SK-N-DZ (cell line): ENCODE measurements at places on chromosomes 1 and 21.

DNA sequence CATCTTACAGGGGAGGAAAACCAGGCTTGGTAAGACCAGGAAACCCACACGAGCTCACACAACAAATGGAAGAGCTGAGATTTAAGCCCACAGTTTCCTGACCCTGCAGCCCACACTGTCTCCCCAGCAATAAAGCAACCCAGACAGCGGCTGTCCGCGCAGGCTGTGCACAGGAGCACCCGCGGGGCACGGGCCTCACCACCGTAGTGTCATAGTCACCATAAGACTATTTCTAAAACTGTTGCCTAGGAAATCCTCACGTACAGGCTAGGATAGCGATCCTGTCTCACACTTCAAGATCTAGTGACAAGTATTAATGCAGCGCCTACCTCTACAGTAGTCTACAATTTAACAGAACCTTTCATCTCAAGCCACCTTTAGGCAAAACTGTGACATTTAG is 54.0 kb upstream of the SYT6 start:
- no peak for DNase-seq

GRCh38 chr1:151935154-151935553 is 25.8 kb upstream of the THEM4 start:
- DNase-seq = no peak

- DNase-seq = no peak
Observed at GRCh38 chr1:36324353-36324703, 883 bp upstream of the EVA1B start.

GRCh38 chr1:164583196-164583595 is 24.2 kb downstream of the PBX1 start:
- no peak for DNase-seq

DNA sequence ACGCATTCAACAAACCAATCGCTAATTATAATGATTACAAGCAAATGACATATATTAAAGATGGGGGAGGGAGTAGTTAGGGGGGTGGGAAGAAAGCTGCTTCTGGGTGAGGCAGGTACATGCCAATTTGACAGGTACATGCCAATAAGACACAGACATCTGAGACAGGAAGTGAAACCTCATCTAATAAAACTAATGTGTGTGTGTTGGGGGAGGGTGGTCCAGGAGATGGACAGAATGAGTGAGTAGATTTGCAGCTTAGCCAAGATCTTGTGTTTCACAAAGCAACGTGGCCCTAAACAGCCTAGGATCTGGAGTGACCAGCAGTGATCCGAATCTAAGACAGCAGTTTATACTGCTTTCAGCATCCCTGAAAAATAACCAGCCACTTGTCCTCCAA is 10.8 kb downstream of the CFAP45 start:
- DNase-seq = no peak

DNA sequence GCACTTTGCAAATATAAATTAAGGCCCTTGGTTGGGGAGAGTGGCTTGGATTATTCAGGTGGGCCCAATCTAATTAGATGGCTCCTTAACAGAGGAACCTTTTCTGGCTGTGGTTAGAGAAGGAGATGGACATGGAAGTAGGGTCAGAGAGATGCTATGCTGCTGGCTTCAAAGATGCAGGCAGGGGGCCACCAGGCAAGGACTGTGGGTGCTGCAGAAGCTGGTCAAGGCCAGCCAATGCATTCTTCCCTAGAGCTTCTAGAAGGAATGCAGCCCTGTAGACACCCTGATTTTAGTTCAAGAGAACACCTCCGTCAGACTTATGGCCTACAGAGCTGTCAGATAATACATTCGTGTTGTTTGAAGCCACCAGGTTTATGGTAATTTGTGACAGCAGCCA is 3.7 kb upstream of the TMEM9 start:
- DNase-seq = no peak

- DNase-seq = no peak
Observed at GRCh38 chr1:28141685-28142084, 34.8 kb downstream of the PTAFR start.

GRCh38 chr1:53051676-53052075 is 10.3 kb upstream of the PODN start:
- DNase-seq = no peak

- DNase-seq = peak; percentile 96
Observed at GRCh38 chr1:244970744-244971551, 106.6 kb upstream of the HNRNPU start.

DNA sequence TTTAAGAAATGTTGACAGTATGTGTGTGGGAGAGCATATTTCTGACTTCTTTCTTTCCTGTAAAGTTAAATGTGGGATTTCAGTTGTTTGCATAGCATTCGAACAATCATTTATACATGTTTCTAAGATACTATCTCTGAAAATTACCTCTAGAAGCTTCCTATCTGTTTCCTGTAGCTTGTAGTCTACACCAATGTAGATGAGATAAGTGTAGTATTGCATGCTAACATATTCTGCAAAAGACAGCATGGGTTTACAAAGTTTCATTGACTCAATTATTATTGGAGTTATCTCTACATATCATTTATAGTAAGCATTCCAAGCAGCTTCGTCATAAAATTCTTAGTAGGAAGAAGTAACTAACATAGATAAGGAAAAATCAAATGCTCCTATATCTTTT is 98.9 kb upstream of the DPYD start:
- DNase-seq = no peak

GRCh38 chr1:91795591-91796389 is 90.2 kb downstream of the TGFBR3 start:
- no peak for DNase-seq

- DNase-seq = no peak
Observed at GRCh38 chr1:208120431-208120790, 123.8 kb downstream of the PLXNA2 start.

DNA sequence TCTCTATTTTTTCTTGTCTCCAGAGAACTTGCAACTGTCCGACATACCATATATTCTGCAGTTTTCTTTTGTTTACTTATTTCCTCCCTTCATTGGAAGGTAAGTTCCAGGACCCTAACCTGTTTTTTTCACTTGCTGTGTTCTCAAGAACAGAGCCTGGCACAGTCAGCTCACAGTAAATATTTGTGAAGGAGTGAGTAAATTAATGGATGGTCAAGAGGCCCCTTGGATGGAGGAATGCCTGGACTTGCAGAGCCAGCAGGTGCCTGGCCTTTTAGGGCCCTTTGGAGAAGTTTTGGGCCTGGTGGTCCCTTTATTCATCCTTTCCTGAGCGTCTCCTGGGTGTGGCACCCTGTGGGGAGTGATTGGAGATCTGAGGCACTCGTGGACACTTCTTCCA is 182.1 kb upstream of the POU3F1 start:
- DNase-seq = no peak

- DNase-seq = no peak
Observed at GRCh38 chr1:180151508-180151907, 3.2 kb upstream of the QSOX1 start.

GRCh38 chr1:92859400-92860039 is 27.7 kb downstream of the RPL5 start:
- no peak for DNase-seq

- DNase-seq = no peak
Observed at GRCh38 chr1:56634981-56635380, 10.1 kb upstream of the PRKAA2 start.

- no peak for DNase-seq
Observed at GRCh38 chr1:7299329-7299799, 471.7 kb upstream of the VAMP3 start.

- no peak for DNase-seq
Observed at GRCh38 chr1:119225831-119226230, 85.4 kb upstream of the WARS2 start.

DNA sequence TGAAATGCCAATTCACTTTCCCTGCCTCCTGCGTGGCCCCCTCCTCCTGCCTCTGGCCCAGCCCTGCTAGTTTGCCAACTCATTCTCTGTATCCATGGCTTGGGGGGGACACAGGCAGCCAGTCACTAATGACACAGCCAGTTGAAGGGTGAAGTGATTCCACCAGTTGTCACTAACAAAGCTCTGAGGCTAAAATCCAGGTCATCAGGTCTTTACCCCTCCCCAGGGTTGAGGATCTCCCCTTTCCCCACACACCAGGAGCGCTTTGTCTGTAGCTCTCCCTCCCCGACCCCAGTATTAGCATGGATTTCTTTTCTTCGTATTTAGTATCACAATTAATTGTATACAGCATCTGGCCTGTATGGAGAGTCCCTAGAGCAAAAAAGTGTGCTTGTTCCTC is 394.1 kb downstream of the RRAGC start:
- no peak for DNase-seq

GRCh38 chr1:113793878-113794834 is 18.1 kb downstream of the RSBN1 start:
- DNase-seq = no peak

- no peak for DNase-seq
Observed at GRCh38 chr1:45275054-45275453, 51.6 kb upstream of the HPDL start.

DNA sequence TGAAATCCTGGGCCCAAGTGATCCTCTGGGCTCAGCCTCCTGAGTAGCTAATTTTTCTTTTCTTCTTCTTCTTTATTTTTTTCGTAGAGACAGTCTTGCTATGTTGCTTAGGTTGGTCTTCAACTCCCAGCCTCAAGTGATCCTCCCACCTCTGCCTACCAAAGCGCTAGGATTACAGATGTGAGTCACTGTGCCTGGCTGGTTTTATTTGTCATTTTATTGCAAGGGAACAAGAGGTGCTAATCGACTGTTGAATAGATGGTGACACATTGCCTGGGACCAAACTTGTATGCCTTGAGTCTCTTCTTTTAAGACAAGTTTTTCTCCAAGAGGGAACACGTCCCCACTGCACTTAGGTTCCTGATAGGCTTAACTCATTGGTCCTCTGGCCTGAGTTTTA is 20.0 kb upstream of the KLHDC8A start:
- no peak for DNase-seq
